ENCODE measurements at places on chromosomes 4 and X. TPM values are rescaled to one million over a fixed set of nuclear protein-coding genes. Genes with fewer than 3 reads are reported as not detected.

FTSJ1 gene
- total RNA-seq, result 47.6 TPM

DRD5 gene
- total RNA-seq, result not detected

CSN1S1 gene
- total RNA-seq, result not detected

HSD17B10 gene
- total RNA-seq, result 87.1 TPM

TMSB15A gene
- 6.6 TPM for total RNA-seq

NBDY gene
- total RNA-seq, result 62.5 TPM

DNA sequence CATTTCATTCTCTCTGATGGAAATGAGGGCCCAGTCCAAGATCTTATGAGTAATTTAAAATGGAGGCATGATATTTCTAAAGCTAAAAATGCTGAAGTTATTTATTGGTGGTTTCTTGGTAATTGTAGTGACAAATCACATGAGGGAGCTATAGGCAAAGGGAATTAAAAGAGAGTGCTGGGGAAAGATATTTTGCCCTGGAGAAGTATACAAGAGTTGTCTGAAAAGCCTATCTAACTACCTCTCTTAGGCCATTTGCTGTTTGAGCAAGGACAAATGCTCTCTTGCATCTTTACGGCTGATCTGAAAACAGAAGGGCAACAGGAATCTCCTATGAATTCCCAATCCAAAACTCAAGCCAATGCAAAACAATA is 89.4 kb downstream of the FMR1NB start:
- DNase-seq, result no peak

DNA sequence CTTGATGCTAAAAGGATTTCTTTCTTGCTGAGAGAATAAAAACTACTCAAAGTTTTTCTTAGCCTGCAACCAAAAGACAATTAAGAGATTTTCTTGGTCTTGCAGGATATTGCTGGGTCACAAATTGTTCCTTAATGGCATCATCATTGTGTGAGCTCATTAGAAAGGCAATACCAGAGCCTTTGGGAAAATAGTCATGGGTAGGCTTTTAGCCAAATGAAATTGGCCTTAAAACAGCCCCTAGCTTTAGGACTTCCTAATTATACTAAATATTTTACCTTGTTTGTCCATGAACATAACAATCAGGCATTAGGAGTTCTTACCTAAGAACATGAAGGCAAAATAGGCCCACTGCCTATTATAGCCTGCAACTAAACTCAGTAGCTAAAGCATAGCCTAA is 10.4 kb upstream of the FAM13A start:
- no peak for DNase-seq

Data from osteocyte (in vitro differentiated cells).